ENCODE measurements at places on chromosomes 5 and 9.
A peak's percentile ranks its signal among the peaks of the same experiment; 100 is the strongest.

- no peak for DNase-seq
Observed at GRCh38 chr9:81476813-81477490, 212.4 kb downstream of the TLE1 start.

DNA sequence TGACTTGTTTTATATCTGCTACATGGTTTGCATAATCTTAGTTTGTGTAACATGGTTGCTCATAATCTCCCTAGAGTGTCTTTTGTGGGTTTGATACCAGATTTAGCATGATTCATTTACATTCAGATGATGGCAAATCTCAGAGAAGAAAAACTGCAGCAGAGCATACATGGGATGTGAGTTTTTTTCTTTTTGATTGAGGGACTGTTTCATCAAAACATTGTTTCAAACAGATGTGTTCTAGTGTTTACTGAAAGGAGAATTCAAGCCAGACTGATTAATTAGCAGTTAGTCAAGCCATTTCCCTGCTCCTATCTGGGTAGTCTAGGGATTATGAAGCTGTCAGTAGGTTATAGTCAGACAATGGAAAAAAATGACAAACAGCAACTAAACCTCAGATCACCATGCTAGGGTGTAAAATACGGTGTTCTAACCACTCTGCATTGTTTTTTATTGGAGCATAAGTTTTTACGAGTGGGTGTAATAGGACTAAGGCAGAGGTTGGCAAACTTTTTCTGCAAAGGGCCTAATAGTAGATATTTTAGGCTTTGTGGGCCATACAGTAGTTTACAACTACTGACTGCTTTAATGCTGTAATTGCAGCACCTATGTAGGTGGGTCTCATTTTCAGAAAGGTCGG lies 10.5 kb upstream of the GDNF start:
- DNase-seq: peak; percentile 89

- DNase-seq: no peak
Observed at GRCh38 chr9:68894502-68894901, 119.4 kb downstream of the PRKACG start.

DNA sequence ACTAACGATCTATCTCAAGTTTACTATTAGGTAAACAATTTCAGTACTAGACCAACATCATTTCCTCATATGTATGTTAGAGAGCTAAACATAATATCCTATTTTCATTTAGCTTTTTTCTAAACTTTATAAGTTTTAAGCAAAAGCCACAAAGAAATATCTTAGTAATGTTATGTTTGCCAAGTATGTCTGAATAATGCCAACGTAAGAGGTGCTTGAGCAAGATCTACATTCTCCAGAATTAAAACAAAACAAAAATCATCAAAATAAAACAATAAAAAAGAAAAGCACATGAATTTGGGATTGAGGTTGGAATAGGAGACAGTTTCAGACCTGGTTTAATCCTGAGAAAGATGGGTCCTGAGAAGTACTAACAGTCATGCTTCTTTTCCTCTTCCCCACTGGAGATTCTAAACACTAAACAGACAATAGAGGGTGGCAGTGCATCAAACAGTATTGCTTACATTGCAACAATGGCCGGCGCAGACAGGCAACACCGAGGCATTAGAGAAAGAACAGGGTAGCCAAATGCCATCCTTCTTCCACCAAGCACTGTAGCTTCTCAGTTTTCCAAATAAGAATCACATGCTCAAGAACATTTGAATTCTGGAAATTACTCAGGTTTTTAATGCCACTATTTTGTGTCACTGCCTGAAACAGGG lies 33.6 kb downstream of the CSNK1A1 start:
- no peak for DNase-seq

DNA sequence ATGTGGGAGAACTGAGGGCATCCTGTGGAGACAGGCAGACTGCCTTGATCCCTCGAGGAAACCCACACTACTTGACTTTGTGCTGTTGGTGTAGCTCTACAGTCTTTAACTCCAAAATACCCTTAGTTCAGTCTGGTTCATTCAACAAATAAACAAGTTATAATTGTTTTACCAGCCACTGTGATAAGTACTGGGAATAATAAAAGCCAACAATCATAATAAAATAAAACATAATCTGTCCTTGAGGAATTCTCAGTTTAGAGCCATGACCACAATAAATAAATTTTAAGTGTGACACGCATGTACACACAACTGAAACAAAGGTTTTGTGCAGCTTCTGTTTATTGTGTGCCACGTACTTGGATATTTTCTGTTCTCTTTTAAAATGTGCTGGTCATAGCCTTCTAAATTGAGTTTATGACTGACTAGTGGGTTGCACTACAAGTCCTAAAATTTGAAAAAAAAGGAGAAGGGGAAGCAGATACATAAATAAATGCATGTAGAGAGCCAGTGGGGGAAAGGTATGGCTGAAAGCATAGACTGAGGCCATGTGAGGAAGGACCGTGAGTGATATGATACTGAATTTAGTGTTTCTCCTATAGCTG lies 6.2 kb upstream of the SCAMP1 start:
- DNase-seq: no peak

GRCh38 chr9:4126184-4126865 lies 173.5 kb downstream of the GLIS3 start:
- peak; percentile 77 for DNase-seq

DNA sequence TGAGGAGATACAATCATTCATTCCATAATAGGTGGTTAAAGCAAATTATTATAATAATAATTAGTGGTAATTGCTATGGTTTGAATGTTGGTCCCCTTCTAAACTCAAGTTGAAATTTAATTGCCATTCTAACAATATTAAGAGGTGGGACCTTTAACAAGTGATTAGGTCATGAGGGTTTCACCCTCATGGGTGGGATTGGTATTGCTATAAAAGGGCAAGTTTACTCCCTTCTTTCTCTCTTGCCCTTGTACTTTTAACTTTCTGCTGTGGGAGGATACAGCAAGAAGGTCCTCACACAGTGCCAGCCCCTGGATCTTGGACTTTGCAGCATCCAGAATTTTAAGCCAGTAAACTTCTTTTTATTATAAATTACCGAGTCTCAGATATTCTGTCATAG lies 101.9 kb upstream of the PARP8 start:
- no peak for DNase-seq

- DNase-seq: no peak
Observed at GRCh38 chr5:103973669-103974068, 411.1 kb upstream of the NUDT12 start.

- DNase-seq: no peak
Observed at GRCh38 chr9:101350285-101350684, 34.5 kb downstream of the BAAT start.

DNA sequence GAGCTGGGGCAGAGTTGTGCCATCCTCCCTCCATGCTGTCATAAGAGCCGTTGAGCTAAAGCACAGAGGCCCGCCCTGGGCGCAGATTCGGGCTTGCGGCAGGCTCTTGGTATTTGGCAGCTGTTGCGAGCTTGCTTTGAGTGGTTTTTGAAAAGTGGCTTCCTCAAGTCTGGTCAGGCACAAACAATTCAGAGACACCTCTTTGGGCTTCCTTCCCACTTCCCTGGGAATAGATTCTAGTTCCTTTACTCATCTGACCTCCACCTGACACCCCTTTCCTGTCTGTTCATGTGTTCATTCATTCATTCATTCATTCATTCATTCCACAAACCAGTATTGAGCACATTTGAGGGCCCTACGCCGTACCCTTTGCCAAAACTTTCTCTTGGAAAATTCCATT lies 27.4 kb downstream of the NCS1 start:
- DNase-seq: peak; percentile 60

DNA sequence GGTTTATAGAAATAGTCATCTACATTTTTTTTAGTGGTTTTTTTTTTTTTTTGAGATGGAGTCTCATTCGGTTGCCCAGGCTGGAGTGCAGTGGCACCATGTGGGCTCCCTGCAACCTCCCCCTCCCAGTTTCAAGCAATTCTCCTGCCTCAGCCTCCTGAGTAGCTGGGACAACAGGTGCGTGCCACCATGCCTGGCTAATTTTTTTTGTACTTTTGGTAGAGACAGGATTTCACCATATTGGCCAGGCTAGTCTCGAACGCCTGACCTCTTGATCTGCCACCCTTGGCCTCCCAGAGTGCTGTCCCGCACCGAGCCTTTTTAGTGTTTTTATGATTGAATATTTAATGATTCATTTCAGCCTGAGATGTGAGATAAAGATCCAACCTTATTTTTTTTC lies 27.3 kb downstream of the ANKRD33B start:
- DNase-seq: no peak

GRCh38 chr9:131744171-131744719 lies 4.4 kb upstream of the RAPGEF1 start:
- no peak for DNase-seq

GRCh38 chr5:100860407-100860806 lies 42.7 kb downstream of the ST8SIA4 start:
- no peak for DNase-seq

GRCh38 chr5:140318792-140319191 lies 15.9 kb upstream of the PFDN1 start:
- no peak for DNase-seq

GRCh38 chr9:70692431-70692830 lies 278.0 kb upstream of the KLF9 start:
- no peak for DNase-seq

GRCh38 chr9:18499980-18500379 lies 26.0 kb downstream of the ADAMTSL1 start:
- no peak for DNase-seq

- no peak for DNase-seq
Observed at GRCh38 chr5:82873452-82873851, 203.7 kb downstream of the TMEM167A start.

DNA sequence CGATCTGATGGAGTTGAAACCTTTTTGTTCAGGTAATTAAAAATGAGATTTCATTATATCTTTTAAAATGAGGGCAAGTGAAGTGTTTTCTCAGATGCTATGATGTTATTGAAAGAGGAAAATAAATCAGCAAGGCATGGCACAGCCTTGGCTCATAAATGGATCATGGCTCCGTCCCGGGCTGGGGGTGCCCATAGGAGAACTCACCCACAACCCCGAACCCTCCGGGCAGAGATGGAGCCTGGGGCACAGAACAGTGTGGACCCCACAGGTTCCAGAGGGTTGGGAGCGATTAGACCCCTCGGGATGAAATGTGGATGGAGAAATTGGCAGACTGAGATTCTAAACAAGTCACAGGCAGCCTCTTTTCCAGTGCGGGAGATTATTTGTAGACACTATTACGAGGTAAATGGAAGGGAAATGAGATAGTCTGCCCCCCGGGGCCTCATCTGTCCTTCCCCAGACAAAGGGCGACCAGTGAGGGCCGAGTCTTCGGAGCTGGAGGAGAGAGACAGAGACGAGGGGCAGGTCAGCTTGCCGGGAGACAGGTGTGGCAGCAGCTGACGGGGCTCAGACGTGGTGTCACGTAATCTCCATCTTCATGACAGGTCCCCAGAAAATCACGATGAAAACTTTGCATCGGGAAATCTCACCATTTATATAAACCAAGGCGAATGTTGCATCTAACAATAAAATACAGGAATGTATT lies 33.7 kb downstream of the NDUFS6 start:
- DNase-seq: no peak

GRCh38 chr9:38251036-38251860 lies 141.3 kb upstream of the ALDH1B1 start:
- no peak for DNase-seq

GRCh38 chr5:120599576-120599975 lies 135.5 kb downstream of the PRR16 start:
- DNase-seq: peak; percentile 48

DNA sequence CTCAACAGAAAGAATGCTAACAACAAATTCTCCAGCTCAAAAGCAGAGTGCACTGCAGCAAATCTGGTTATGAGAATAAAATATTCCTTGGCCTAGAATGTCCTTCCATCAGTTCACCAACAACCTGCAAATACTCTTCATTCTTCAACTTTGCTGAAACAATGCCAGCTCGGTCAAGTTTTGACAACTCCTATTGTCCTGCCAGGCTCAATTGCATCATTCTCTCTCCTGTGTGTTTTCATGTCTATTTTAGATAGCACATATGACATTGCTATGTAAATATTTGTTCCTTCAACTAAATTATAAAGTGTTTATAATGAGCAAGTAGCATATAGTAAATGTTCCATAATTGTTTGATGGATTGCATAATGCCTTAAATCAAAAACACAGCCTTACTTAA lies 463.8 kb downstream of the TLE1 start:
- DNase-seq: no peak

GRCh38 chr5:79727451-79728355 lies 38.1 kb downstream of the CMYA5 start:
- peak; percentile 60 for DNase-seq

- DNase-seq: peak; percentile 33
Observed at GRCh38 chr9:71690063-71690688, 78.1 kb downstream of the CEMIP2 start.

GRCh38 chr9:38024036-38024681 lies 44.9 kb downstream of the SHB start:
- DNase-seq: peak; percentile 53

DNA sequence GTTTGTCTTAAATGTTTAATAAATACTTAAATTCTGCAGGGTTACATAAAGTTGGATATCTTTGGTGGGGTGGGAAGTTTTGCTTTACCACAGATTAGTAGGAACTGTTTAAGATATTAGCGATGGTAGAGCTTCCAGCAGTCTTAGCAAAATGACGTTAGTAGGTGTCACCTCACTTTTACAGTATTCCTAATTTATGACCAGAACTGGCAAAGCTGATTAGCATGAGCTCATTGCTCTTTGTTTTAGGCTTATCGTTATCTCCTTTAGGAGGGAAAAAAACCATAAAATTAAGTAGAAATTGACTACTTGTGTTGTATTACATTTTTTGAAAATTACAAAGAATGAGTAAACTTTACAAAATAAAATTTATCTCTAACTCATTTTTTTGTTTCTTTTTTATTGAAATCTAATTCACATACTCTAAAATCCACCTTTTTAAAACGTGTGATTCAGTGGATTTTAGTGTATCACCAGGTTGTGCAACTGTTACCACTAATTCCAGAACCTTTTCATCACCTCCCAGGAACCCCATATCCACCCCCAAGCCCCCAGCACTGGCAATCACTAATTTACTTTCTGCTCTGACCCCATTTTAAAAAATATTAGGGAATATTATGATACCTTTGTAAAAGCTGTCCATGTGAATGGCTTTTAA lies 129.5 kb downstream of the TRIO start:
- DNase-seq: no peak

DNA sequence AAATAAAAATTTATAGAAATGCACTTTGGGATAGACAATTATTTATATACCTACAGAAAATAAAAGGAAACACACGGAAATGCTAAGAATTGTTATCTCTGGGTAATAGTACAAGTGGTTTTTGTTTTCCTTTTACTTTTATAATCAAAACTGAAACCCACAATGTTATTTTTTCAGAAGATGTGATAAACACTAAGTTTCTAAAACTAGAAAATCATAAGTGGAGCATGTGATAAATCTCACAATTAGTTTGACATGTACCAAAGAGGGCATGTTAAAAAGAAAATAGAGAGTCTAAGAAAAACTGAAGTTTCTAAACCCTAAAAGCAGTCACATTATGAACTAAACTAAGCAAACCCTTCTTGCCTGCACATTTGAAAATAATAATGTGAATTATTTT lies 61.1 kb downstream of the OXCT1 start:
- no peak for DNase-seq

- no peak for DNase-seq
Observed at GRCh38 chr5:133285583-133286021, 233.8 kb downstream of the HSPA4 start.

GRCh38 chr9:133788819-133789717 lies 50.9 kb upstream of the SARDH start:
- no peak for DNase-seq

GRCh38 chr5:14428302-14429081 lies 153.1 kb upstream of the OTULINL start:
- DNase-seq: no peak

- DNase-seq: no peak
Observed at GRCh38 chr5:104095527-104095926, 532.9 kb upstream of the NUDT12 start.

Measured in fibroblast of skin of abdomen (primary cell).